SJSA1 (cell line): ENCODE measurements at places on chromosomes 5 and 9. TPM values are rescaled to one million over a fixed set of nuclear protein-coding genes. Genes with fewer than 3 reads are reported as not detected.

PRSS3 gene
- total RNA-seq = not detected in 2 replicates

EDIL3 gene
- total RNA-seq = 290 and 465 TPM in 2 replicates

RPS23 gene
- total RNA-seq = 2,948 and 3,917 TPM in 2 replicates

DNM1 gene
- 2.2 and 2.5 TPM in 2 replicates for total RNA-seq

PPP3R2 gene
- total RNA-seq = not detected in 2 replicates

ACTBL2 gene
- total RNA-seq = not detected in 2 replicates

PRR7 gene
- 7.4 and 12.6 TPM in 2 replicates for total RNA-seq

TLN1 gene
- 137 and 213 TPM in 2 replicates for total RNA-seq

PCDHGA8 gene
- 0.32 and 1.1 TPM in 2 replicates for total RNA-seq

- DNase-seq = no peak
These were observed 8.9 kb downstream of the AGXT2 start for GRCh38 chr5:35038891-35039290.

DNA sequence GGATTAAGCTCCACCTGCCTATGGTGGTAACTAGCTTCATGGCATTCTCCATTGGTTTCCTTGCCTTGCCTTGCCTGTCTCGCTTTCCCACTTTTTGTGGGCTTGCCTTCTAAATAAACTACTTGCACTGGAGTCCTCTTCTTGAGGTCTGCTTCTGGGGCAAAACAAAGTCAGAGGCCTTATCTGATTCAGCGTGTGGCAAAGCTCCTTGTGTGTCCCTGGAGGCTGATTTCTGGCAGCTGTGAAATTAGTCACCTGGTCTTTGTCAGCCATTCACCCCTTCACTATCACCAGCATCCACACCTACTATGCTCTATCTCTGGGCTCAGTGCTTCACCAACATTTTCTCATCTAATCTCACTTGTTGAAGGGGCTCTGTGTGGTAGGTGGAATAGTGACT is 176.2 kb downstream of the SEC61B start:
- DNase-seq = no peak

- no peak for DNase-seq
These were observed 3.9 kb downstream of the SETX start for GRCh38 chr9:132350861-132351315.

- no peak for DNase-seq
These were observed 166.1 kb downstream of the SLC28A3 start for GRCh38 chr9:84174486-84174885.

- DNase-seq = no peak
These were observed 95.1 kb upstream of the HMHB1 start for GRCh38 chr5:143716881-143717280.

DNA sequence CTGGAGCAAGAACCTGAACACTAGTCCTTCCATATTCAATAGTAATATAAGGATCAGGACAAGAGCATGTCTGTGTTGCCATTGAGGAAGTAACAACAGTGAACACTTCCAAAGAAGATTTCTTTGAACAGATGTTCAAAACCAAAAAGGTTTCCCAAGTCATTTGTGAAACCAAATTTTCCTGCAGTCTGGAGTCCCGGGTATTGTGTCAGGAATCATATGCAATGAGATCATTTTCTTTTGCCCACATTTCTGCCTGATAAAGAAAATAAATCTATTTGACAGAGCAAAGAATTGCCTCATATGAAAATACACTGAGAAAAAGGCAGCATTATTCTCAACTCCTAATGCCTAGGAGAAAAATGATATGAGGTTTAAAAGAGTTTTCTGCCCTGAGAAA is 151.7 kb downstream of the SNX18 start:
- DNase-seq = no peak

DNA sequence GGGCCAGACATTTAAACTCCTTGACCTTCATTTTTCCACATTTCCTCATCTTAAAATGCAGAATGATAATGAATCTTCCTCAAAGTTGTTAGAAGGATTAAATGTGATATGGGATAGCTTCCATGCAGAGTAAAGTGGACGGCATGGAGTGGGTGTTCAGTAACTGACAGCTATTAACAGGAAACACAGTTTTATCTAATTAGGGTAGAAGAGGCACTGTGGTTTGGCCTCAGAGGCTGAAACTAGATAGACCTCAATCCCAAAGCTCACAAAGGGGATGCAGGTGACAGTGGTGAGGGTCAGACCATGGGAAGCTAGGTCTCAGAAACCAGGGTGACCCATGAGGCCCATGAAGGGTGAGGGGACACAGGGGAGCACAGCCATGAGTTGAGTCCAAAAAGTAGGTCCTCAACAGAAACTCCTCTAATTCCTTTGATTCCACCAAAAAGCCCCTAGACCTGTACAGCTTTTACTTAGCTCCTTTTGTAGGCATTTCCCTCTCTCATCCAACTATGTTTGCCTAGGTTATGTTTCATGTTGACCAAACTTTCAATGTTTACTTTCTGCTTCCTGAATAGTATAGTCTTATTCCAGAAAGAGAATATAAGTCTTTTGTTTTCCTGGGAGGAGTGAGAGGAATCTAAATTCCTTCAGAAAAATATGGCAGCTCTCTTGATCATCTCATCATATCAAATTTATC is 27.9 kb upstream of the GLDC start:
- DNase-seq = no peak

GRCh38 chr5:6827526-6828219 is 114.4 kb downstream of the TENT4A start:
- no peak for DNase-seq

GRCh38 chr5:55541056-55541635 is 6.4 kb upstream of the PLPP1 start:
- DNase-seq = no peak

DNA sequence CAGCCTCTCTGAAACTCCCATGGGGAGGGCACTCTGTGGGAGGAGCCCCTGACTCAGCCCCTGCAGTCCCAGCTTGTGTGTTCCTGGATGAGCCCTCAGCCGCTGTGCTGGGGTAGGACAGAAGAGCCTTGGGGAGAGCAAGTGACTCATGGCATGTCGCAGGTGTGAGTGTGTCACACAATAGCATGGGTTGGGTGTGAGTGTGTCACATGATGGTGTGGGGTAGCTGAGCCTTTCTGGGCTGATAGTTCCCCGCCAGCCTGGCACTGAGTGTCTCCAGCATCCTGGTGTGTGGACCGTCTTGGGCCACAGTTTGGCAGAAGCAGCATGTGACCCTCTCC is 83.4 kb downstream of the PHF2 start:
- no peak for DNase-seq

DNA sequence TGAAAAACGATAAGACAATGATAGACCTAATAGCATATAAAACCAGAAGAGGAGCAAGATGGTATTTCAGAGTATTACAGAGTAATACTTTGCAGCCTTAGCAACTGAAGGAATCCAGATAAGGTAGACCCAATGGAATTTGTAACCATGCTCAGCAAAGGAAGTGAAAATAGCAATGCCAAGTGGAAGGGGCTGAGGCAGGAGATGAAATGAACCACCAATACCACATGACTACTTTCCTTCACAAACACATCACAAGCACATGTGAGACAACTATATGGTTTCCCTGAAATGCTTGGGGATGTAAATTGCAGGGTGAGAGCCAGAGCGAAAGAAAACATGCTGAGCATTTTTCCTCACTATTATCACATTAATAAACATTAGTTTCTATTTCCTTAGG is 79.8 kb upstream of the MELK start:
- DNase-seq = no peak

GRCh38 chr9:33697171-33697570 is 98.2 kb upstream of the PRSS3 start:
- no peak for DNase-seq

- DNase-seq = peak; percentile 57
These were observed 28.8 kb downstream of the TMEM174 start for GRCh38 chr5:73201547-73202513.

- no peak for DNase-seq
These were observed 18.8 kb downstream of the FUBP3 start for GRCh38 chr9:130598188-130598587.

- DNase-seq = peak; percentile 41
These were observed 19.4 kb downstream of the CSF1R start for GRCh38 chr5:150066901-150067396.
